Metanephros (tissue), 2 donors: ENCODE measurements at places on chromosomes 2 and 18. TPM values are rescaled to one million over a fixed set of nuclear protein-coding genes. Genes with fewer than 3 reads are reported as not detected.

KCNG2 gene
- 1.4 TPM for total RNA-seq

IL36B gene
- total RNA-seq: not detected

CIDEA gene
- total RNA-seq: 0.64 TPM

ACVR2A gene
- 28.1 TPM for total RNA-seq

REV1 gene
- total RNA-seq: 79.2 TPM

NEDD4L gene
- total RNA-seq: 141 TPM

HNMT gene
- 62.0 TPM for total RNA-seq

RFTN2 gene
- 12.9 TPM for total RNA-seq

ZSWIM2 gene
- not detected for total RNA-seq

MOGAT1 gene
- total RNA-seq: not detected

SDC1 gene
- total RNA-seq: 38.7 TPM

TLX2 gene
- not detected for total RNA-seq

CAVIN2 gene
- total RNA-seq: 51.9 TPM

PHLPP1 gene
- total RNA-seq: 20.7 TPM

RUFY4 gene
- 0.29 TPM for total RNA-seq

C2orf92 gene
- total RNA-seq: 8.4 TPM

ADAM23 gene
- total RNA-seq: 3.9 TPM

PAIP2B gene
- total RNA-seq: 15.8 TPM

ASXL3 gene
- 13.4 TPM for total RNA-seq

SETBP1 gene
- total RNA-seq: 48.8 TPM

SULT1C2 gene
- 47.5 TPM for total RNA-seq

MOCOS gene
- 0.53 TPM for total RNA-seq

RAB1A gene
- total RNA-seq: 87.2 TPM

UGT1A4 gene
- total RNA-seq: 0.29 TPM

TMEM169 gene
- 4.3 TPM for total RNA-seq

PIAS2 gene
- 37.4 TPM for total RNA-seq

LCT gene
- 0.06 TPM for total RNA-seq

CFAP65 gene
- 0.23 TPM for total RNA-seq

HOXD1 gene
- 5.5 TPM for total RNA-seq

ATP6V1C2 gene
- total RNA-seq: 7.6 TPM

REG1B gene
- total RNA-seq: not detected

ORC2 gene
- total RNA-seq: 18.7 TPM

LOXHD1 gene
- total RNA-seq: 2.2 TPM

IL1B gene
- total RNA-seq: 0.88 TPM
